Colonic mucosa (tissue), 4 donors: ENCODE measurements at places on chromosomes 2 and 18.

DNA sequence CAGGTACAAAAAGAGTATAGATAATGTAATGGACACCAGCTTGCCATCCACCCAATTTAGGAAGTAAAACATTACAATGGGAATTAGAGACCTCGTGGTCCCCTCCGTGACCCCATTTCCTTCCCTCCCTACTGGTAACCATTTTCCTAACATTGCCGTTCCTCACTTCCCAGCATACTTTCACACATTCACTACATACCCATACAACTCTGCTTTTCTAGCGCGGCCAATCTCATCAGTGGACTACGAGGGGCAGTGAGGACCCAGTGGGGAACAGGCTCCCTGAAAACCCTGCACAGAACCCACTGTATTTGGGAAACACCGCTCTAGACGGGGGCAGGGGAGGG is 1.1 kb downstream of the ENOSF1 start:
- DNase-seq: no peak

DNA sequence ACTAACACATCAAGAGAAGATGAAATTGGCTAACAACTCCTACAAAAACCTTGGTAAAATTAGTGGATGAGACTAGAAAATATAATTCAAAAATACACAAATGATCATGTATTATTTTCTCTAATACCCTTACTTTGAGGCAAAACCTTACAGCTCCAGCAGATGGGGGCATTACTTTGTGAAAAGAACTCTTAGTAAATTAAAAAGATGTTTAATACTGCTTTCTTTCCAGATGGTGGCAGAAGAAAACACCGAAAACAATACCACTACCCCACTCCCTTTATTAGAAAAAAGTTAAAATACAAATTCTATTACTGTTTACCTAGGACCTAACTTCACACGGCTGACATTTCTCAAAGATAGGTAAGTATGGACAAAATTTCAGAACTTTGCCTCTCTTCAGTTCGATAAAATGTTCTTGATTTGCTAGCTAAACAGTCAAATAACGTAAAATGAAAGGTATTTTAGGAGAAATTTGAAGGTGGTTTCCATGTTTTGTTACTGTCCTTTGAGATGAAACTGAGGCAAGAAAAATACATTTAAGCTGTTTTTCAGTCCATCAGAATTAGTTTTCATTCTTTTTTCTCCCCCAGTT is 30.6 kb downstream of the ORC4 start:
- no peak for DNase-seq

DNA sequence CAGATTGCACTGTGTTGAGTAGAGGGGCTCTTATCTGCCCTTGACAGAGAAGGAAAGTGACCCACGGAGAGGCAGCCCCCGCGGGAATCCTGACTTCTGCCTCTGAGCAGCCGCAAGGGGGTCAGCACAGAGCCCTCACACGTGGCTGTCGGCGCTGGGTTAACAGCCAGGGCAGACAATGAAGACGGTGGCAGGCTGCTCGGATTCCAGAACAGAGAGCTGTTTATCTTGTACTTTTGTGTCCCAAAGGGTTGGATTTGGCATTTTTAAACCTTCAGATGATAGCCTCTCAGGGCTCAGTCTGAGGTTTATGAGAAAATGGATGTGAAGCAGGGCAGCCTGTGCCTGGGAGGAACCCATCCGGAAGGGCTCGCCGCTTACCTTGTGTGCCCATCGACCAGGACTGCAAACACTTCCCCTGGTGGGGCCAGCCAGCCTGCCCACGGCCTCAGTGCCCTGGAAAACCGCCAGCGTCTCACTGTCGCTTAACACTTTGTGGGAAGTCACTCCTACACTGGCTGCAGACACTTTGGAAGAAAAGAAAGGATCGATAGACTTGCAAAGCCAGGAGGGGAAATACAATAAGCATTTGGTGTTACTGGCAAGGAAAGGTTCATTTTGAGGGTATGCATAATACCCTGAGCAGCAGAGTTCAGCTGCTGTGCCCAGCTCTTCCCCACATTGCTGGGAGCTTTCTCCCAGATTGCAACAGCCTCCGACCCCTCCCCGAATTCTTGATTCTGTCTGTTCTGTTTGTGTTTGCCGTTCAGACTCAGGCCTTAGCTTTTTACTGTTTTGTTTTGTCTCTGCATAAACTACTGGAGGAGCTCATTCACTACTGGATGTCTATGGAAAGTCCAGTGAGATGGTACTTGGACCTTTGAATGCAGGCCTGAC is 325.3 kb upstream of the MYT1L start:
- no peak for DNase-seq

DNA sequence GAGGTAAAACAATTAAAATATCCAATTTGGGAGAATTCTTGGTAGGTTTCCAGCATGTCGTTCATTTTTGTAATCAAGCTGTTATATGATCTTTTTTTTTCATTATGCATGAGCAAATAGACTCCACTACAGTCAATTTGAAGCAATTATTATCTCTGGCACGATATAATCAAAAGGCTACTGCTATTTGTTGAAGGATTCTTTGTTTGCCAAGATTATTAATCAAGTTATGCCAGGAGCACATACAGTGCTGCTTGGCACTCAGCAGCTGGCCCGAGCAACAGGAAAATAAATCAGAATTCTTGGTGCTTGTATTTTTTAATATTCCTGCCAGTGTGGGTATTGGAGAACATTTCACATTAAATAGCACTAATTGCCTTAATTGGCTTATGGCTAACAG is 279.5 kb downstream of the RND3 start:
- DNase-seq: no peak

GRCh38 chr2:231296401-231296974 is 98.1 kb downstream of the ARMC9 start:
- peak; percentile 11 for DNase-seq

DNA sequence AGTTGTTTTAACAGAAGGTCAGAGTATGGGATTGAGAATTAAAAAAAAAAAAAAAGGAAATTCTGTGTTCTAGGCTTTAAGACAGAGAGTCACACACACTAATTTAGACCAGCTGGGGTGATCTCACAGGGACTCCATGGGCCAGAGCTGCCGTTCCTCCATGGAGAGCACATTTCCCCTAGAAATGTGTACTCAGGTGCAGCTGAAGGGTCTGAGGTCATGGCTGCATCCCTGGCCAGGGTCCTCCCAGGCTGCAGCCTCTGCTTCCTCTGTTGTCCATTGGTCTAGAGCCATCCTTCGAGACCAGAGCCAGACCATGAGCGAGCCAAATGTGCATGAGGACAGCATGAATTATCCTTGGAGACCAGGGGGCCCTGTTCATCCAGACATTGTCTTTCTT is 190.1 kb upstream of the TNP1 start:
- no peak for DNase-seq

DNA sequence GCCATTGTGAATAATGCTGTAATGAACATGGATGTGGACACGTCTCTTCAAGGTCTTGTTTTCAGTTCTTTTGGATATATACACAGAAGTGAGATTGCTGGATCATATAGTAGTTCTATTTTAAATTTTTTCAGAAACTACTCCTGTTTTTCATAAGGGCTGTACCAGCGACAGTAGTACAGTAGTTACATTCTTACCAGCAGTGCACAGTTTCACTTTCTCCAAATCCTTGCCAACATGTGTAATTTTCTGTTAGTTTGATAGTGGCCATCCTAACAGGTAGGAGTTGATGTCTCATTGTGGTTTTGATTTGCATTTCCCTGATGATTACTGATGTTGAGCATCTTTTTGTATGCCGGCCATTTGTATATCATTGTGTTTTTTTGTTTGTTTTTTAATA is 81.7 kb downstream of the EPC2 start:
- DNase-seq: no peak

DNA sequence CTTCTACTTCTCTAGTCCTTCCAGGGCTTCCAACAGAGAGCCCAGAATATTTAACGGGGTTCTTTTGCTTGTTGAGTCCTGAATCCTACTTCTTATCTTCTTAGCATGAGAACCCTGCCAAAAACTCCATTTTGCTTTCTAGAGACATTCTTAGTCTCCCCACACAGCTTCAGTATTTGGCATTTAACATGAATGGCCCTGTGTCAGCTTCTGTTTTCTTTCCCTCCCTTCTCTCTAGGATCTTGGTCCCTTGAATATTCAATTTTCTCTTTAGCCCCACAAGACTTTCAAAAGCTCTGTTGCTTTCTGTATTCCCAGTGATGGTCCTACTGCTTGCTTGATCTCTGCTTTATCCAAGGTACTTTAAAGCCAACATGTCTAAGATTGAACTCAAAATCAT is 89.5 kb downstream of the WDR7 start:
- no peak for DNase-seq

- DNase-seq: no peak
Measured at GRCh38 chr18:50578030-50578429, 18.1 kb downstream of the MAPK4 start.

DNA sequence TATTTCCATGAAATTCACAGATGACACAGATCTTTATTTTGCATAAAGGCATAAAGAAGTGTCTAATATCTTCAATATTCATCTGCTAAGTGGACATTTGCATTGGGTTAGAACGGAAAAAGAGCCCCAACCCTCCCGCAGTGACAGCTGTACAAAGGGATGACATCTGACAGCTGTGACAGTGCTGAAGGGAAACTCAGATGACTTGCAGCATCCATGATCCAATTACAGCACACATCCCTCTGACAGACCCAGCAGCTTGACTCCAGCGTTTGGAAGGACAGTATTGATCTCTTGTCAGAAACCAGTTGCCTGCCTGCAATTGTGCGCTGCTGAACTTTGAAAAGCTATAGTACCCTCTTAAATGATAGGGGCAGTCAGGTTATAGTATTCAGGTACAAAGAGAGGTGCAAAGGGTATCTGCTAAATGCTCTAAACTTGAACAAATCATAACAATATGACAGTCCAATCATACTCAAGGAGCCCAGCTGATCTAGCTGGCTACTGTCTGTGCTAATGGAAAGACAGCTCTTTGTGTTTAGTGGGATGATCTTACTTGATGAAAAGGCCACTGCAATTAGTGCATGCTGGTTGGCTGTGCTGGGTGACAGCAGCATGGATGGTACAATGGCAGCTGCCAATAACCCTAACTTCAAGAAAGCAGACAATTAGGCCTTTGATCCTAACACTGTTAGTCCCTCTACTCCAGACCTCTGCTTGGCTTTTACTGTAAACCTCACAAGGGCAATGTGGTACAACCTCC is 599.2 kb downstream of the NR4A2 start:
- DNase-seq: no peak

- no peak for DNase-seq
Measured at GRCh38 chr2:42775810-42776209, 11.9 kb upstream of the OXER1 start.

DNA sequence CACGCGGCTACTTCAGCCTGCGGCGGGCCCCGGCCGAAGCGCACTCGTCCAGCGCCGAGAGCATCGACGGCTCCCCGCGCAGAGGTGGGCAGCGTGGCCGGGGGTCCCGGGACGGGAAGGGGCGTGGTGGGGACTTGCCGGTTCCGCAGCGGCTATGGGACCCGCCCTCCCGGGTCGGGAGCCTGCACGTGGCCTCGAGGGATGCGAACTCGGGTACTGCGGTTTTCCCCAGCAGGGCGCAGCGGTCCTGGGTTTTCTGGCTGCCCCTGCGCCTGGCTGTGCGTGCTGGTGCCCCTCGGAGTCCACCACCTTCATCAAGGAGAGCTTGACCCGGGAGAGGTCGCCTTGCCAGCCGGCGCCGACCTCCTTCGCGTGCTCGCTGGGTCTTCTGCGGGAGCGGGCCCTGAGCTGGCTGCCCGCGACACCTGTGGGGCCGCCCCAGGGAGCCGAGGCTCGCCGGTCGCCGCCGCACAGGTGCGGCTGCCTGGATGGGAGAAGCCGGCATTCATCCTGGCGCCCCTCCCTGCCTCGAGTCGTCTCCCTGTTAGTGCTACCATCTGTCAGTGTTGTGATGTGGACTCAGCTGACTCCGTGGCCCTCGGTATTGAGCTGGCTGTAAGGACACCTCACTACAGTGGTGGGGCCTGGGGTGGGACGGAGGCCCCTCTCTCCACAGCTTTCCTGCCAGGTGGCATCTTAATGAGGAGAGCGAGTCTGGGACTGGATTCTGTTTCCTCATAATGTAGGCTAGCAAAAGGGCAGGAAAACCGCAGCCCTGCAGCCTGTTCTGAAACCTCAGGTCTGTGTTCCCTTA is 177.3 kb downstream of the AGAP1 start:
- DNase-seq: no peak

DNA sequence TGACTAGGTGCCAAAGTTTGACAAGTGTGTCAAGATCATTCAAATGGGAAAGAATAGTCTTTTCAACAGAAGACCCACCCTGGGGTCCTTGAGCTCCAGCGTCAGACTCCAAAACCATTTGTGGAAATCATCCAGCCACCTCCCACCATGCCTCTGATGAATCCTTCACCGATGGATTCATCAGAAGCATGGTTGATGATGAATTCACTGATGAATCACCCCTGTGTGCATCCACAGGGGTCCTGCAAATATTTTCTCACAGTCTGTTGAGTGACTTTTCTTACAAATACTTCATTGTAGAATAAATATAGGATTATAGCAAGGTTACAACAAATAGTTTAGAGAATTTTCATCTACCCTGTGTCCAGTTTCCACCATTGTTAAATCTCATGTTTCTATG is 4.3 kb downstream of the UGT1A9 start:
- no peak for DNase-seq

DNA sequence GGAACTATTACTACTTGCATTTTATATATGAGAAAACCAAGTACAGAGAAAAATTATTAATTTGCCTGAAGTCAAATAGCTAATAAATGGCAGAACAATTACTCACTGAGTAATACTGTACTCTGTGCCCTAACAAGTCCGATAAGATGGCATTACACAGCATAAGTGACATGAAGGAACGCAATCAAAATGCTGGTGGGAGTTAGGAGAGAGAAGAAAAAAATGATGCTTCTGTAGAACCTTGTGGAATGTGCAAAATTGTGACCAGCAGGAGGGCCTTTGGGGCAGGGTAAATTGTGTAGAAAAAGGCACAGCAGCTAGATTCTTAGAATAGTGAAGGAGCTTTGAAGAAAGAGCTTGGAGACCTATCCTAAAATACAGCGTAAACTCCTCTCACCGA is 32.9 kb downstream of the EPHA4 start:
- no peak for DNase-seq
